NB4 (cell line): ENCODE measurements at places on chromosomes 2 and 18.

- no peak for DNase-seq
These were observed 62.4 kb upstream of the TNP1 start for GRCh38 chr2:216922175-216922780.

GRCh38 chr2:183088061-183088460 lies 9.5 kb downstream of the DUSP19 start:
- no peak for DNase-seq

DNA sequence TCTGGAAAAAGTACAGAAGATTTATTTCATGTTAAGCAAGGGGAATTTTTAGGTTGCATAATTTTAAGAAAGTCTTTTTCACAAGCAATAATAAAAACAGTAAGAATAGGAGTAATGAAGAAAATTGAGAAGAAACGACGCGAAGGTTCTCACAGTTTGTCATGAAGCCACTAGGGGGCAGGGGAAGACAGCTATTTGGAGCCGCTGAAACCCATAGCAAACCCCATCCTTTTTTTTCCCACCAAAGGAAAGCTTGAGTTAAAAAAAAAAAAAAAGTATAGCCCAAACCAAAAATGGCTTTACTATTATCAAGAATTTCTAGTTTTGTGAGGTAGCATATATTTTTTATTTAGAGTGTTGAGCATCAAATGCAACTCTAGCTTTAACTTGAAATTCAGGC lies 300.9 kb downstream of the PHLPP1 start:
- peak; percentile 82 for DNase-seq

DNA sequence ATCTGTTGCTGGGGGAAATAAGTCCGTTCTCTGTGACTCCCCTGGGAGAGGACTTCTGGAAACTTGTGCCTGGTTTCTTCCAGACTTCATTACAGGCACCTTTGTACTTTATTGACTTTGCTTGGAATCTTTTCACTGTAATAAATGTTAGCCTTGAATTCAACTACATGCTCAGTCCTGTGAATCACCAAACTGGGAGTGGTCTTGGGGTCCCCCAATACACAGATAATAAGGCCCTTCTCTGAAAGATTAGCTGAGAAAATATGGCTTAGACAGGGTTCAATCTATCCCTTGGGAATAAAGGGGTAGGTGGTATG lies 48.7 kb upstream of the KIDINS220 start:
- DNase-seq, result no peak

- DNase-seq, result no peak
These were observed 25.1 kb downstream of the BMP10 start for GRCh38 chr2:68846091-68846490.

DNA sequence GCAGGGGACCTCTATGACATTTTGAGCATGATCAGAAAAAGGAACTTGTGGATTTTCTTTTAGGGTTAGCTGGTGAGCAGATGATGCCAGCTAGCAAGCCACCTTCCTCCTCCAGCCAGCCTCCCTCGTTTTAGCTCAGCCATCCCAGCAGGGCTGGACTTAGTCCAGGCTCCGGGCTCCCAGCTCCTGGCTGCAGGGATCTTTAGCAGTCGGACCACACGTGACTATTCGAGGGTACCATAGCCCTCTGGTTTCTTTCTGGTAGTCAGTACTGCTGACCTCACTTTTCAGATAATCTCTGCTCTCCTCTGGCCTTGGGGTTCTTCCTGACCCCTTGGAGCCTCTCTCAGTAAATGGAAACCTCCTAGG lies 31.8 kb downstream of the NCK2 start:
- no peak for DNase-seq

GRCh38 chr18:23495723-23496440 lies 7.4 kb upstream of the RMC1 start:
- no peak for DNase-seq

DNA sequence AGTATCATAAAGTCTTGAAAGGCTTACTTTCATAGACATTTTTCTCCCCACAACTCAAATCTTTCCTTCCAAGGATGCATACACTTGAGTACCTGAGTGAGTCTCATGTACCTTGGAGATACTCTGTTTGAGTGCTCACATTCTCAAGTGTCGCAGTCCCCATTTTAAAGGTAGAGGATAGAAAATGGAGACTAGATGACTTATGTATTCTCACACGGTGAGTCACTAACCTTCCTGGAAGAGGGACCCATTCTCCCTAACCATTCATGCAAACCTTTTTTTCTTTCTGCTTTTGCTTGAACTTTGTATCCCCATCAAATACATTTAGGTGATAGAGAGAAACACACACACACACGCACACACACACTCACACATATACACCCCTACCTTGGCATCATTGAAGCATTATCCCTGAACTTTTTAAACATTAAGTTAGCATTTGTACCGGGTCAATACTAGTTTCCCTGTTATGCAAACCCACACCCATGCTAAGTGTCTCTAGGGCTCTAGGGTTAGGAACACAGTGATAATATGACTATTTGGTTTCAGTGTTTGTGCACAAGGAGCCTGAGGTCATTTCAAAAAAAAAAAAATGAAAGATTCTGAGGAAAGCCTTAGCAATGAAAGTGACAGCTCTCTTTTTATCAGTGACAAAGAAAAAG lies 236.2 kb downstream of the IKZF2 start:
- DNase-seq, result no peak

DNA sequence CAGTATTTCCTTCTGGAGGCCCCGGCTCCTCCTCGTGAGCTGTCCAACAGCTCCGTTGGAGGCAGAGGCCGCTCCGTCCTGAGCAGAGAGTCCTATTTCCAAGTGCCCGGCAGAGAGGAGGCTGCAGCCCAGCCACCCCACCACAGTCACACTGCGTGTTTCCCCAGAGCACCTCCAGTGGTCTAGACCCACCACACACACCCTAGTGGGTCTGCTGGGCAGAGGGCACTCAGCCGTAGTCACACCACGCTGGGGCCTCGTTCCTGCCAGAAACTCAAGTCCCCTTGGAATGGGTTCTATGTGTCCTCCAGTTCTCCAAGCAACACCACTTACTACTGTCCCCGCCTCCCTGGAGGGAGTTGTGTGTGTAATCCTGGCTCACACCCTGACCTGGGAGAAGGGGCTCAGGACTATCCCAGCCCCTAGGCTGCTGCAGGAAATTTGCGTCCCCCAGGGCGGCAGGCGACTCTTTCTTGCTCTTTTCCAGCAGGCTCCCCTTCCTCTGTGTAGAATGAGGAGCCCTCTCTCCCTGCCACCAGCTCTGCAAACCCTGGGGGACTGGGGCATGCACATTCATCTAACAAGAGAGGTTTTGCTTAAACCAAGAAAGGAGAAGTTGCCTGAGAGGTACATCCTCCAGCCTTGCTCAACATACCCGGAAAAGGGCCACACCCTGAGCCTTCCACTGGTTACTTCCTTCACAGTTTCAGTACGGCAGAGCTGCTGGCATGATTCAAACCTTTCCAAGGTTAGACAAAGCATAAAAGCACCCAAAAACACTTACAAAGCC lies 114.1 kb downstream of the NDUFA10 start:
- peak; percentile 98 for DNase-seq
